ENCODE measurements at places on chromosomes 1 and 21.

DNA sequence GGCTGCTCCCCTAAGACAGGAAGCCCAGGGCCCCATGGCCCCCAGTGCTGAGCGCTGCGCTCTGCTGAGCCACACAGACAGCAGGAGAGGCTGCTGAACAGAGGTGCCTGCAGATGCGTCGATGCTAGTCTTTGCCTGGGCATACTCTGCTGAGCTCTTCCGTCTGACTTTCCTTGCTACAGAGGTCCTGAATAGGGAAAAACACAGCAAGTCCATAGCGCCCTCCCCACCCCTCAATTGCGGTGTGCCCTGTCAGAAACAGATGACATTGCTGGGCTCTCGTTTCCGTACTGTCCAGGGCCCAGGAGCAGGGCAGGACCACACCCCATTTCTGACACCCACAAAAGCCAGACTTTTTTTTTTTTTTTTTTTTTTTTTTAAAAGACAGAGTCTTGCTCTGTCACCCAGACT, 252.5 kb downstream of the SDCCAG8 start:
- DNase-seq = peak; percentile 30

GRCh38 chr1:180606155-180606554, 25.7 kb upstream of the XPR1 start:
- DNase-seq = no peak

DNA sequence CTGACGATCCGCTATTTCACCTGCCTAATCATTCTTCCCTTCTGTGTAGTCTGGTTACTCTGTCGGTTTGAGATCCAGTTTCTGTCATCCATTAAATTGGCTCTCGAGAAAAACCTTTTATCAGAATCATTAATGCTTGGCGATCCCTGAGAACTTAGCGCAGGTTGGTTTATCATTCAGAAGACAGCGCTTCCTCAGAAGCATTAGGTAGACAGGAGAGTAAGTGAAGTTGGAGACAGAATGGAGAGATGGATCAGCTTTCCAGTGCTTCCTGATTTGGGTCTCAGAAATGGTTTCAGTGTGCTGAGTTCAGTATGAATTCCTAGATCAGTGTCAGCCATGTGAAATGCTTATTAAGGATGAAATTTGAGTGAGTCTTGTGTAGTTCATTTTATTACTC, 1.3 kb downstream of the USP1 start:
- no peak for DNase-seq

- DNase-seq = peak; percentile 28
Observed at GRCh38 chr1:213982672-213983492, 4.9 kb upstream of the PROX1 start.

DNA sequence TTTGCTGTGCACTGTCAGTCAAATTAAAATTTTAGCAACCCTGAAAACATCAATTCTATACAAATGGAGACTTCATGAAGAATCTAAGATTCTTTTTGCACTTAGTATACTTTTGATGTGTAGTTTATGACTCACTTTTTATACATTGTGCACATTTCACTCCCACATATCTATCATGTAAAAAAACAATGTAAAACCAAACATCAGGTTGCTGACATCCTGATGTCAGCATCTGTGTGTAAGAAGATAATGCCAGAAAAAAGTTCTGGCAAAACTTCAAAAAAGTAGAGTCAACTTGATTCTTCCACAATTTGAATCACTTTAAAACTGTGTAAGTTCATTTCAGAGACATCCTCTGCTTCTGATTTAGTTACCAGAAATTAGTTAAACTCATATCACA, 115.7 kb downstream of the CENPF start:
- DNase-seq = no peak
